Small intestine (tissue), 16 donors: ENCODE measurements at places on chromosomes 1 and 21.
A peak's percentile ranks its signal among the peaks of the same experiment; 100 is the strongest.

GRCh38 chr1:212791261-212791675, 309 bp downstream of the NSL1 start:
- no peak for DNase-seq

GRCh38 chr1:90000934-90001676, 6.2 kb downstream of the ZNF326 start:
- DNase-seq: no peak

DNA sequence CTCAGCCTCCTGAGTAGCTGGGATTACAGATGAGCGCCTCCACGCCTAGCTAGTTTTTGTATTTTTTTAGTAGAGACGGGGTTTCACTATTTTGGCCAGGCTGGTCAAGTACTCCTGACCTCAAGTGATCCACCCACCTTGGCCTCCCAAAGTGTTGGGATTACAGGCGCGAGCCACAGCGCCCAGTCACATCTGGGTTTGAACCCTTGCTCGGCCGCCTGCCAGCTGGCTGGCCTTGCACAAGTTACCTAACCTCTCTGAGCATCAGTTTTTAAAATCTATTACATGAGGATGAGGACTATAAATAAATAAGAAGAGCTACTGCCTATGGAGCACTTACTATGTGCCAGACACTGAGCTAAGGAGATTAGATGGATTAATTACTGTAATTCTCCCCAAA, 17.7 kb upstream of the PADI2 start:
- DNase-seq: no peak

GRCh38 chr1:81144240-81144825, 656.4 kb upstream of the ADGRL2 start:
- DNase-seq: no peak

DNA sequence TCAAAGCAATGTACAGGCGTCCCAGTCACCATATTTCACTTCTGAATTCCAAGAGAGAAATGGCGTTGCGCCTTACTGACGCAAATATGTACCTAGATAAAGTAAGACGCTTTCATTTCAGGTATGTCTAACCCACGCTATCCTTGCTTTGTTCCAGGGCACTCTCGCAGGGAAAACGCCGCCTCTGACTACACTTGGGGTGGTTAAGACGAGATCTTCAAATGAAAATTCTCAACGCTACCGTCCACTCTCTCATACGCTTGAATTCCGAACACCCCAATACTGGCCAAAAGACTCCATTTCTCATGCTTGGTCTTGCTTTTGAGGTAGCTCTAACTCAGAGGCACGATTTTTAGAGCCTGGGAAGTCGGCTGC, 736 bp upstream of the ZMPSTE24 start:
- DNase-seq: no peak

GRCh38 chr1:91732291-91733107, 153.5 kb downstream of the TGFBR3 start:
- peak; percentile 14 for DNase-seq

- DNase-seq: no peak
These were observed 168.3 kb downstream of the LBR start for GRCh38 chr1:225259542-225259941.

DNA sequence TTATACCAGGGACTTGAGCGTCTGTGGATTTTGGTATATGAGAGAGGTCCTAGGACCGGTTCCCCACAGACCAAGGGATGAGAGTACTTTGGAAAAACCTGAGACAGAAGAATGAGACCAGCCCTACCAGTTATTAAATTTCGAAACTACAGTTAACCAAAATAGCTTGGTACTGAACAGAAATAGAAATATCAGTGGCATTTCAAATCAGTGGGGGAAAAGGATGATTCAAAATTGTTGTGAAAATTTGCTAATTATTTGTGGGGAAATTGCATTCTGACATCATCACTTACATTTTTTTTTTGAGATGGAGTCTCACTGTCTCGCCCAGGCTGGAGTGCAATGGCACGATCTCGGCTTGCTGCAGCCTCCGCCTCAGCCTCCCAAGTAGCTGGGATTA, 8.2 kb downstream of the EXOC8 start:
- DNase-seq: no peak

DNA sequence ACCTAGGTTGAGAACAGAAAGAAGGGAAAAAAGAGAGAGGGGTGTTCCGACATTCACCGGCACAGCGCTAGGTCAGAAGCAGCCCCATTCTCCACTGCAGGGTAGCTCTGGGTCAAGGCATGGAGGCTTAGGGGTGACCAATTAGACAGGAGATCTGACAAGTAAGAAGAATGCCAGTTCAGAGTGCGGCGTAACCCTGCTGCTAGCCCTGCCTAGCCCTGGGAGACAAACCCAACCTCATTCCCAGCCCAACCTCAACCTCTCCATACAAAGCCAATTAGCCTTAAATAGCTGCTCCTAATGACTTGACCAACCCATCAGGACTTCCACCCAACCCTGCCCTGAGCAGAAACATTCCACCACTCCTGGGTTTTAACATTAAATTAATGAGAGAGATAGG, 3.4 kb downstream of the PRELP start:
- DNase-seq: no peak

GRCh38 chr1:158112994-158113758, 67.5 kb upstream of the CD1D start:
- DNase-seq: peak; percentile 80

DNA sequence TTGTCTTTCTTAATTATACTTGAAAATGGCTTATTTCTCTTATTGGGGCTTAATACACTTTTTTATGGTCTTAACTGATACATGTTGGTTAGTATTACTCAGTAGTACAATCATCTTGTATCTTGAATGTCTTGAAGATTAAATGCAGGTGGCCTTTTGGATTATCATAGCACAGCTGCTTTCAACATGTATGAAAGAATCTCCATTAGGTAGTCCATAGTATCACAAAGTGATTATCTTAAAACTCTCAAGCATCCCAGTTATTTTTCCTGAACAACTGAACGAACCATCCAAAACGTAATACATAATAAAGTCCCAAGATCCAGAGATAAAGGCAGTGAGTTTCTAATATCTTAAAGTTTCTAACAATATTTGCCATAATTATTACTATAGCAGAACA, 51.7 kb upstream of the MYOCOS start:
- DNase-seq: no peak

DNA sequence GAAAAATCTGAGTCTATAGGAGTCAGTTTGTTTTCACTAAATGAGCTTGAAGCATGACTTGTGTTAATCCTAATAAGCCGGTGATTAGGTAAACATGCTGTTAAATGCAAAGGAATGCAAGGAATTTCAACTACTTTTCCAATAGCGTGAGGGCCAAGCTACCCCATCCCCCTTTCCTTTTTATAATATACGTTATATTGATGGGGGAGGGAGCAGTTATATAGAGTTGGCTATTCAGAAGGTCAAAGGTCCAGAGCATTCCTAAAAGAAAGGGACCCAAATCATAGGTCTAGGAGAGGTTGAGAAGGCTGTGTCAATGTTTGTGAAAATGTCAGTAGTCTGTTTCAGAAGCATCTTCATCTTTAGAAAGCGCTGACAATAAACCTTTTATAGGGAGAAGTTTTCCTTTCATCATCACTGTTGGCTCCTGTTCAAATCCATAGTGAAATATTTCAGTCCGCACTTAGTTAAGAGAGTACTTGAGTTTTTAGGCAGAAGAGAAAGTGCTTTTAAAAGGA, 3.8 kb downstream of the CCN1 start:
- no peak for DNase-seq

DNA sequence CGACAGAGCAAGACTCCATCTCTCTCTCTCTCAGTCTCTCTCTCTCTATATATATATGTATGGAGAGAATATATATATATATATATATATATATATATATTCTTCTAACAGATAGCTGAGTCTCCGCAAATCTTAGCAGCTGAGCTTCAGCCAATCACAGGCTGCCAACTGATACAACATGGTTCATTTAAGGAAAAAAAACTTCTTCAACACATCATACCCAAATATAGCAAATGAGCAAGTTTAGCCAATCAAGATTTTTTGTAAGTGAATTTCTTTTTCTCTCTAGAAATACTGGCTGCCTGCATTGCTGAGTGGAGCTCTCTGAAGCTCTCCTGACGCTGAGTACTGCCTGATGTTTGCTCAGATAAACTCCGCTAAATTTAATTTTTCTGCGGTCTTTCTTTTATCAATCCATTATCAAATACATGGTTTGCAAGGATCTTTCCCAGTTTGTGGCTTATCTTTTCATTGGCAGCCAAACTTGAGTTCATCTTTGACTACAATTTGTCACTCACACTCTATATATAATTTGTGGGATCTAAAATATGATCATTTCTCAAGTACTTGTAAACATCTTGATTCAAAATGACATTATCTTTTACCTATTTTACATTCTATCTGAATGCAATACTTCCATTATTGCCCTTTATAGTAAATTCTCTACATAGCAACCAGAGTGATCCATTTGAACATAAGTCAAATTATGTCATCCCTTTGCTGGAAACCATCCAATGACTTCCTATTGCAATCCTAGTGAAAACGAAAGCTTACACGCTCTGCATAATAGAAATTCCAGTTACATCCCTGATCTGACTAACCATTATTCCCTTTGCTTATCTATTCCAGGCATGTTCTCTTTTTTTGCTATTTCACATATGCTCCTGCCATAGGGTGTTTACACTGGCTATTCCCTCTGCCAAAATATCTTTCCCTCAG, 2131.7 kb downstream of the MRPL39 start:
- DNase-seq: no peak

DNA sequence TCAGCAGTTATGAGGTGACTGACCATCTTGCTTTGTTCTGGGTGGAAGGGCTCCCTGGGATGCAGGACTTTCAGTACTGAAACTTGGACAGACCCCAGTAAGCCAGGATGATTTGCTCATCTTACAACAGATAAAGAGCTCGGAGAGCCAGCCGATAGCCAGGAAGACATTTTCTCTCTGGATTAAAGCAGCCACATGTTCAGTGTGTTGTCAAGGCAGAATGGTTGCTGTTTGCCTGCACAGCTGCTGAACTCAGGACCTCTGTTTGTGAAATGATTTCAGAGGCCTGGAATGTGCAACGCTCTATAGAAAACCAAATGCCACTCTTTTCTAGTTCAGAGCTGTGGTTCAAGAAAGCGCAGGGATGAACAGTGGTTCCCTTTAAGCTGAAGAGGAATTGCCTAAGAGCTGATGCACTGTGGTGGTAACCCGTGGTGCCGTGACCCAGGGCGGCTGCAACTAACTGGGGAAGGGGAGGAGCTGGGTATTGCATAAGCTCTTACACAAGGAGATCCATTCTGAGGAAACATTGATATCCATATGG, 40.7 kb downstream of the CASQ2 start:
- no peak for DNase-seq

GRCh38 chr1:119009312-119009655, 21.1 kb upstream of the TBX15 start:
- DNase-seq: no peak

- no peak for DNase-seq
These were observed 14.4 kb downstream of the RRP1 start for GRCh38 chr21:43803558-43804300.

DNA sequence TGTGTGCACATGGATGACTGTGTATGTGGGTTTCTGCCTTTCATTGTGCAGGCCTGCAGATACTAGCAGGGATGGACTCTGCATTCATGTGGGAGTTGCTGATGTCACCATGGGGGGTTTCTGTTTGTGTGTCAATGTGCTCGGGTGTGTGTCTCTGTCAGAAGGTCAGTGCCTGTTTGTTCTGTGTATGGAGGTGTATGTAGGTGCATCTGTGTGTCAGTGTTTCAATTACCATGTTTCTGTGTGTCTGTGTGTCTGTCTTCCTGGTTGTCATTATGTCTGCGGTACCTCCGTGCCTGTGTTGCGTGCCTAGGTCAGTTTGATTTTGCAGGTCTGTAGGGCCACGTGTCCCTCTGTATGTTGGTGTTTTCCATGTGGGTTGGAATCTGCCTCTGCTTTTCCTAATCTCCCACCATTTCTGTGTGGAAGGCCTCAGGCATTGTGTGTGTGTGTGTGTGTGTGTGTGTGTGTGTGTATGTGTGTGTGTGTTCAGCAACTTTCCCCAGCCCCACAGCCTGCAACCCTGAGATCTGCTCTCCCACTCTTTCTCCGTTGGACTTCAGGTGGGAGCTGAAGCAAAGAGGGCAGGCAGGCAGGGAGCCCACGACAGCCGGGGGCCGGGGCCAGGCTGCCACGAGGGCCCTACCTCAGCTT, 36.7 kb upstream of the WASF2 start:
- DNase-seq: peak; percentile 74
